ENCODE measurements at places on chromosomes 7 and 10.
A peak's percentile ranks its signal among the peaks of the same experiment; 100 is the strongest.

- no peak for DNase-seq
These were observed 87.2 kb downstream of the AHR start for GRCh38 chr7:17385612-17386011.

- no peak for DNase-seq
These were observed 69.6 kb upstream of the ELMO1 start for GRCh38 chr7:37518266-37518665.

GRCh38 chr7:84271543-84271942 lies 77.0 kb upstream of the SEMA3A start:
- no peak for DNase-seq

- no peak for DNase-seq
These were observed 281.1 kb upstream of the KLF14 start for GRCh38 chr7:131014906-131015656.

GRCh38 chr10:91340613-91341362 lies 69.4 kb upstream of the HECTD2 start:
- no peak for DNase-seq

- DNase-seq = no peak
These were observed 415.5 kb upstream of the CHRM2 start for GRCh38 chr7:136452949-136453348.

- DNase-seq = no peak
These were observed 38.2 kb downstream of the ELAPOR2 start for GRCh38 chr7:87021285-87021684.

DNA sequence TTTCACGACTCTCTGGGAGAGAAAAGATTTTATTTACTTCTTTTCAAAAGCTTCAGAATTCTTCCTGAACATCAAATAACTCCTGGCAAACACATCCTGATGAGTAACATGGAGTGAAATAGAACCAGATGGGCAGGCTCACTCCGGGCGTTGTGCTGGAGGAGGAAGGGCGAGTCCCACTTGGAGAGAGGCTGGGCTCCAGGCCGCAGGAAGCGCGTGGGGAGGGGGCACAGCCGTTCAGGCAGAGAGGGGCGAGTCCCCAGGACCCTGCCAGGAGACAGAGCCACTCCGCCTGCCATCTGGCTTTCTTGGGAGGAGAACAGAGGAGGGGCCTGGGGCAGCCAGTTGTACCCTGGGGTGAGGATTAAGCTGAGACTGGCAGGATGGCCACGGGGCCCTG lies 265.9 kb upstream of the ZMIZ1 start:
- DNase-seq = no peak

DNA sequence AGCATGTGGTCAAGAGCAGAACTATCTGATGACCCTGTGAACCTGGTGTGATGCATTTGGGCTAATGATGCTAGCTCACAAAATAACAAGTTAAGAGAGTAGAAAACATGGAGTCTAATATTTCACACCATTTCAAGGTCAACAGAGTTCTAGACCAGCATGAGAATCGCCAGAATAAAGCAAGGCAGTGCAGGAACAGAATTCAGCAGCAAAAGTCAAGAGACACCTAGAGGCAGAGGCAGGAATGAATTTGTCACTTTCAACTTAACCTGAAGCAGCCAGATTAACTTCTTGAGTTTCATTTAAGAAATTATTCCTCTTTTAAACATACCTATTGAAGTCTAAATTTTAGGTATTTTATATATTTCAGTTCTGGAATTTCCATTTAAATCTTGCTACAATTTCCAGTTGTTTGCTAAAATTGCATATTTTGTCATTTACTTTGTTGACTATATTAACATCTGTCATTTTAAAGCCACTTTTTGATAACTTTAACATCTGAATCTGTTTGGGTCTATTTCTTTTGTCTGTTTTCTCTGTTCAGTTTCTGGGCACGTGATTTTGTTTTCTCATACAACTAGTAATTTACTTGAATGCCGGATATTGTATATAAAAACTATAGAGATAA lies 44.2 kb upstream of the PRSS58 start:
- peak; percentile 25 for DNase-seq

- DNase-seq = peak; percentile 19
These were observed 28.5 kb upstream of the DPYSL4 start for GRCh38 chr10:132158122-132158741.

DNA sequence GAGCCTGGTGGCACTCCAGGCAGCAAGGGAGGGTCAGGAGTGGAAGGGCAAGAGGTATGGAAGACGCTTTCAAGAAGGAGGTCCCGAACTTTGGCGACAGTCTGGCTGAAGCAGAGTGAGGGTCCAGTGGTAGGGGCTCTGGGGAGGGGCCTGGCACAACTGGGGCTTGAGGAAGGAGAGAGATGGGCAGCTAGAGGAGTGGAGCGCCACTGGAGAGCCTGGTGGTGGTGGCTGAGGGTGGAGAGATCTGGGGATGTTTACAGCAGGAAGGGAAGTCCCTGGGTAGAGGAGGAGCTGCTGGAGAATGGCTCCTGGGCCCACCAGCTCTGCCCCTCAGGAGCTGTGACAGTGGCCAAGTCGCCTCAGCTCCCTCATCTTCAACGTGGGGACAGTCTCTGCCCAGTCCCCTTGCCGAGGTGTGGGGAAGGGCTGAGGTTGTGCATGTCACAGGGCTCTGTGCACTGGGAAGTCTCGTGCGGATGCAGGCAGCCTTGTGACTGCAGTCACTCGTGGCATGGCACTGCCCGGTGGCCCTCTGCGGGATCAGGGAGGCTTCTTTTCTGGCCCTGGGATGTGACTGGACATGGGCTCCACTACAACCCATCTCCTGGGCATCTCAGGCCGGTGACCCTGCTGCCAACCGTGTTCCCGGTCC lies 18.5 kb downstream of the UBTD1 start:
- no peak for DNase-seq

- no peak for DNase-seq
These were observed 17.4 kb upstream of the SLC35G1 start for GRCh38 chr10:93876381-93876780.

- DNase-seq = no peak
These were observed 98.5 kb downstream of the ST7 start for GRCh38 chr7:117051808-117052207.

DNA sequence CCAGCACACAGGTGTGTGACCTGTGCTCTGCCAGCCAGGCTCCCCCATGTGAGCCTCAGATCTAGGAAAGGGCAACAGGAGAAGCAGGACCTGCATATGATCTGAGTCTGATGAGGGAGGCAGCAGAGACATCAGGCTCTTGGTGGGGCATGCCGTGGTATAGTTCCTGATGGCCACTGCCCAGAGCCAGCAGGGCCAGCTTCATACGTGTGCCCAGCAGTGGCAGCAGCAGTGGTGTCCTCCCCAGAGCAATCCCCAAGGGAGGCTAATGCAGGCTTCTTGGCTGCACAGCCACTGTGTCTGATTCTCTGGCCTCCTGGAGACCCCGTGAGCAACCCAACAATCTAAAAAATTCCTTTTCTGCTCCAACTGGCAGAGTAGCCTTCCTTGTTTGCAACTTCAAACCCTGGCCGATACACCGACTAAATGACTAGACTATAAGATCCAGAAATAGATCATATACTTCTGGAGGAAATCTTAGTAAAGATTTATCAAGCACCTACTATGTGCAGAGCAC lies 230.6 kb upstream of the ZMIZ1 start:
- no peak for DNase-seq

GRCh38 chr10:10797513-10797912 lies 220.2 kb upstream of the CELF2 start:
- DNase-seq = no peak

GRCh38 chr10:60535427-60535826 lies 145.8 kb upstream of the ANK3 start:
- no peak for DNase-seq

DNA sequence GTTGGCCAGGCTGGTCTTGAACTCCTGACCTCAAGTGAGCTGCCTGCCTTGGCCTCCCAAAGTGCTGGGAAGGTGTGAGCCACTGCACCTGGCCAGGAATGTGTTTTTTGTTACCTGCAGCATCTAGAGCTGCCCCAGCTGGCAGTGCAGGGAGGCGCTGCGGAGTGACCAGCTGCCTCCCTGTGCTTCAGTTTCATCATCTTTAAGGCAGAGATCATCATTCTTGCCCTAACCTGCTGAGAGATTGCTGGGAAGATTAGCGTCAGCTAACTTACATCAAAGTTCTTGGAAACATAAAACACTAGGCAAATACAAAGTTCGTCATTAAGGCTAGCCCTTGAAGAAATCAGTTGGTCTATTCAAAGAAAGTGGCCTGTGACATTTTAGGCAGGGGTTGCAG lies 2.3 kb downstream of the ZNF282 start:
- DNase-seq = no peak

- no peak for DNase-seq
These were observed 370.1 kb downstream of the PRPF18 start for GRCh38 chr10:13956826-13957225.

DNA sequence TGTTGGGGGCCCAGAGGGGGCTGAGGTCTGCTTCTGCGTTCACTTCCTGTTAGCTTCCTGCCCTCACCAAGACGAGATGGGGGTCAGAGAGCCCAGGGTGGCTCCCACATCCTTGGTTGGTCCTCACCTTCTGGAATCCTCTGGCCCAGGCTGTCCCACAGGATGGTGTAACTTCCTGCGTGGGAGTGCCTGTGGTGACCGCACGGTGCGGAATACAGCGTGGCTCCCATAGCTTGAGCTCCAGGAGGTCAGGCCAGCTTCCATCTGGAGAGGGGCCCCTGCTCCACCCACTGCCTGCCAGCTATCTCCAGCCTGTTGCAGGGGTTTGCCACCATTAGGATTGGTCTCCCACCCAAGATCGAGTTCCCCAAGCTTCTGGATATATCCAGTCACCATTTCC lies 681.2 kb upstream of the FOXK1 start:
- DNase-seq = no peak

GRCh38 chr7:33961948-33962347 lies 56.6 kb downstream of the BMPER start:
- DNase-seq = no peak

DNA sequence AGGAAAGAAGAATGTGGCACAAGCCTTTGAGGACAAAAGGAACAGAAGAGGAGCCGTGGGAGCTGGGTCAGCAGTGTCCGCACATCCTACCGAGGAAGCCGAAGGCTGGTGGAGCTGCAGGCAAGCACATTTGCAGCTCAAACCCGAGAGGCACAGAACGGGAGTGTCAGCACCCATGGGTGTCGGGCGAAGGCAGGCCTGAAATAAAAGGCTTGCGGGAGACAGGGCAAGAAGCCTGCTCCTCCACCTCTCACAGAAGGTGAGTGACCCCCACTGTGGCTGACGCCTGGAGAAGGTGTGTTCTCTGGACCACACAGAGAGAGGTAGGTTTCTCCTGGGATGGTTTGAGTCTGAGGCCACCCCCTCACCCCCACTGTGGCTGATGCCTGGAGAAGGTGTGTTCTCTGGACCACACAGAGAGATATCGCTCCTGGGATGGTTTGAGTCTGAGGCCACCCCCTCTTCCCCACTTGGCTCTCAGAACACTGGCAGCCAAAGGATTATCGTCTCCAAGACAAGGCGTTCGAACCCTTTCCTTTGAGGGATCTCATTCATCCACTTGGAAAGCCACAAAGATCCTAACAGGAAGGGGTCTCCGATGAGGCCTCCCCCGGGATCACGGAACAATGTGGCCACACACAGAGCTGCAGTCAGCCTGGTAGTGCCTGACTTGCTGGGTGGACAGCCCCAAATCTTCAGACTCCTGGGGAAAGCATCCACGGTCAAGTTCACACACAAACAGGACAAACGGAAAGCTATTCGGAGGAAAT lies 21.6 kb upstream of the GTPBP4 start:
- DNase-seq = no peak

DNA sequence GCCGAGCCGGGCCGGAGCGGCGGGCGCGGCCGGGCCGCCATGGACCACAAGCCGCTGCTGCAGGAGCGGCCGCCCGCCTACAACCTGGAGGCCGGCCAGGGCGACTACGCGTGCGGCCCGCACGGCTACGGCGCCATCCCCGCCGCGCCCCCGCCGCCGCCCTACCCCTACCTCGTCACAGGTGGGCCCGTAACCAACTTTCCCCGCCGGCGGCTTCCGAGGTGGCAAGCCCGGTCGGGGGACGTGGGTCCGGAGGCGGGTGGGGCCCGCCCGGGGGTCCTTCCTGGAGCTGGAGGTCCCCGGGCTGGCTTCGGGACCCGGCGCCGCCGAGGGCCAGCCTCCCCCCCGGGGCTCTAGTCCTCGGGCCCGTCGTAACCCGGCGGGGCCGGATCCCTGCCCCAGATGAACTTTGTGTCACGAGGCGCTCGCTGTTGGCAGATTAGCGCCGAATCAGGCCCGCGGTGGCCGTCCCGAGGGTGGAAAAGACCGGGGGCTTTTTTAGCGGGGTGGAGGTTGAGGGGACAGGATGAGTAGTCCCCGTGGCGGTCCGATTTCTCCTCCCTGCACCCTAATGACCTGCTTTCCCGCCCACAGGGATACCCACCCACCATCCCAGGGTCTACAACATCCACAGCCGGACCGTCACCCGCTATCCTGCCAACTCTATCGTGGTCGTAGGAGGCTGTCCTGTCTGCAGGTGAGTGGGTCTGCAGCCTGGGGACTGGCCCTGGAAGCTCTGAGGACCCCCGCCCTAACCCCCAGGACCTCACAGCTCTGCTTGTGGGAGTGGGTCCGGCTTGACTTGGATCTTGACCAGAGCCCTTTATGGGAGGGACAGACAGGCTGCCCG lies 496 bp downstream of the BRI3 start:
- no peak for DNase-seq

- no peak for DNase-seq
These were observed 45.5 kb upstream of the RHOBTB1 start for GRCh38 chr10:60989400-60989876.

DNA sequence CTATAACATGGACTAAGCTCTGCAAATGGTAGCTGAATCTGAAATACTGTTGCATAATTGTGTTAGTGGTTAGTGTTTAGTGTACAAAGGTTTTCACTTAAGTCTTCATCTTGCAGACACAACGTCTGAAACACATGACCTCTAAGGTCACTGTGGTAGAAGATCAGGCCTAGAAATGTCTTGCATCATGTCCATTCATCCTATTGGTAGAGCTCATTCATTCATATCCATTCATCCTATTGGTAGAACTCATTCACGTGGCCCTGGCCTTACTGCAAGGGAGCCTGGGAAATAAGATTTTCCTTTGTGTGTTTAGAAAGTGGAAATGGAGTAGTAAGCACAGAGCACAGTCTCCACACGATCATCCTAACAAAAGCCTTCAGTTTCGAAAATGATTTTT lies 485.8 kb downstream of the PLXNA4 start:
- no peak for DNase-seq

GRCh38 chr7:16559497-16560179 lies 33.0 kb downstream of the LRRC72 start:
- no peak for DNase-seq

DNA sequence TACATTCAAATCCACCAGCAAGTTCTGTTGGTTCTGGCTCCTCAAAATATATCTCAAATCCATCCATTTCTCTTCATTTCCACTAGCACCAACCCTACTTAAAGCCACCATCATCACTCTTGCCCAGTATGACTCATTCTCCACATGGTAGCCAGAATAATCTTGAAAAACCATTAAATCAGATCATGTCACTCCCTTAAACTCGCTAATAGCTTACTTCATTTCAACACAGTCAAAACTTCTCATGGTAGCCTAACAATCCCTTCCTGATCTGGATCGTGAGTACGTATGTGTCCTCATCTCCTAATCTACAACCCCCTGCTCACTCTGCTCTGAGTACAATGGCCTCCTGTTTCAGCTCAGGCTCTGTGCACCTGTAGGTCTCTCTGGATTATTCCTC lies 8.7 kb downstream of the EPC1 start:
- no peak for DNase-seq

- DNase-seq = no peak
These were observed 48.7 kb downstream of the CREB3L2 start for GRCh38 chr7:137953043-137953664.
